Stimulated activated CD8-positive, alpha-beta memory T cell treated with anti-CD3 and anti-CD28 coated beads, Interleukin-4, amount 100 ng/mL, for 48 hours (primary cell): ENCODE measurements at places on chromosomes 3 and 15.

GRCh38 chr3:156770699-156771414, 55.3 kb upstream of the LEKR1 start:
- DNase-seq, result no peak

DNA sequence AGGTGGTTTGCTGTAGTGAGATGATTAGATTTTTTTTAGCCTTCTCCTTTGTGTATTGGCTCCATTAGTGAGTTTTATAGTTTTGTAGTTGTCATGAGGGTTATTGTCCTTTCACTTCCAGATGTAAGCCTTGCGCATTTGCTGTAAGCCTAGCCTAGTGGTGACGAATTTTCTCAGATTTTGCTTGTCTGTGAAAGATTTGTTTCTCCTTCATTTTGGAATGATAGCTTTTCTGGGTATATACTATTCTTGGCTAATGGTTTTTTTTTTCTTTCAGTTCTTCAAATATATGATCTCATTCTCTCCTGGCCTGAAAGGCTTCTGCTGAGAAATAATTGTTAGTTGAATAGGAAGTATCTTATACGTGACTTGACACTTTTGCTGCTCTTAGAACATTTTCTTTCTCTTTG, 166.5 kb upstream of the THRB start:
- no peak for DNase-seq

- DNase-seq, result no peak
Observed at GRCh38 chr3:45113625-45114050, 32.5 kb downstream of the CDCP1 start.

DNA sequence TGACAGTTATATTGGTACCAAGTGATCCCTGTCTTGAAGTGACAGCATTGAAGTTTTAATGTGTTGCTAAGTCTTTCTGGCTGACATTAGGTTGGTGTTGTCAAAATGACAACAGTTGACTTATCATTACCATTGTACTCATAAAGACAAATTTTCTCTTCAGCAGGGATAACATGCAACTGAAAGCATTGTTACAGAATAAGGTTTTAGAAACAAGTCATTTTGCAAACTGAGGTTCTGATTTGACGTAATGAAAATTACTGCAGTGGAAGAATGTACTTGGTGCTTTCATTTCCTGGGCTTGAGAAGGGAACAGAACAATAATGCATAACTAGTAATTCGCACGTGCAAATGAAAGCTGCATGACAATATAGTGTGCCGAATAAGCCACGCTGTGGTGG, 75.1 kb downstream of the MOBP start:
- no peak for DNase-seq

- no peak for DNase-seq
Observed at GRCh38 chr3:129305592-129306091, 27.0 kb downstream of the HMCES start.

GRCh38 chr3:43970920-43971319, 270.8 kb upstream of the TOPAZ1 start:
- DNase-seq, result no peak

DNA sequence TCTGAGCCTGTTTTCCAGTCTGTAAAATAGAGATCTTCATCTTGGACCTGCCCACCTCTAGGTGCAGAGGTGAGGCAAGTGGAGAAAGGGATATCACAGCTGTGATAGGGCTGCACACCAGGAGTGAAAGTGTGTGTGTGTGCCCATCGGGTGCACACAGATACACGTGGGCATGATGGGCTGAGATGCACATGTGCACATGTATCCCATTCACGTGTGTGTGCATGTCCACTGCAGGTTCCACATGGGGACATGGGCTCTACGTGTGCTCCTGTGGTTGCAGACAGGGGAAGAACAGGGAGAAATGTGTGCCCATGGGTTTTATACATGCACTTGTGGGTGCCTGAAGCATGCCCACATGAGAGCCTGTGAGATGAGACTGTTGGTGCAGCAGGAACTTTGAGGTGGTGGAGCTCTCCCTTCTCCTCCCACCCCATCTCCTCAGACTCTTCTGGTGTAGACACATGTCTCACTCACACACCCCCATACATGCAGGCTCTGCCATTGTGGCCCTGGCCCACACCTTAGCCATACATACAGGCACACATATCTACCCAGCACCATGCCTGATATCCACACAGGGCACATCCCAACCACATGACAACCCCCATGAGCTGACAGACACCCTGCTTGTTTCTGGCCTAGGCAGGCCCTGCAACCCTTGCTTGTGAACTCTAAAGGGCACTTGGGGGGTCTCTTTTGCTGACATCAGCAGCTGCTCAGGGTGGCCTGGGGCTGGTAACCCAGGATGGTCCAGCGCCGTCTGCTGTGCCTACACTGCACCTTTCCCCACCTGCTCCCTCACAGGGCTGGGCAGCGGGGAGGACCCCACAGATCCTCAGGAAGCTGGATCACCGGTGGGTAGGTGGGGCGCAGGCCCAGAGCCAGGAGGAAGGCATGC, 57.7 kb upstream of the TMEM115 start:
- DNase-seq, result no peak

GRCh38 chr15:27248251-27248650, 277.3 kb downstream of the GABRG3 start:
- no peak for DNase-seq

GRCh38 chr3:27471923-27472550, 12.1 kb downstream of the SLC4A7 start:
- no peak for DNase-seq

DNA sequence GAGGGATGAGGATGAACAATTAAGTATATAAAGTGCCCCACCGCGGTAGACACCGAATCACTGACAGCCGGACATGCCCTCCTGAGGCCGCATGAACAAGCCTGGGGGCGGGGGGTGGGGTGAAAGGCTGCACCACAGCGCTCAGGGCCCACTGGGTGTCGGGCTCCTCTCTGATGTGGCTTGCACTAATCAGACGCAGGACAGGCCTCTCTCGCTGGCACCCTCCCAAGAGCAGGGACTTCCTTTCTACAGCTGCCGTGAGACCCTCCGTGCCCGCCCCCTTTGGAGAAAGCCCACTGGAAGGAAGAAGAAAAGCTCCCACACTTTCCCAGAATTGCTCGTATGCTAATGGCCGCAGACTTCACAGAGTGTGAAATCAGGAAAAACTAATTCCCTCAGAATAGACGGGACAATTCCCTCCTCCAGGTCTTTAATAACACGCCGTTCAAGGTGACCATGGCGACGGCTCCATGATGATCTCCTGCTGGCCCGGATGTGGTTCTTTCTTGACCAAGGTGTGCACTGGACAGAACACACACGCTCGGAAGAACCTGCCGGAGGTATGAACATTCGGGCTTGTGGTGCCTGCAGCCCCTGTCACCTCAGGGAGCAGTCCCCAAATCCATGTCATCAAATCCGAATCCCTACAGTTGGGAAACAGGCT, 32.0 kb downstream of the IQSEC1 start:
- no peak for DNase-seq

- DNase-seq, result no peak
Observed at GRCh38 chr3:16392065-16392464, 121.4 kb downstream of the RFTN1 start.

GRCh38 chr3:74621581-74621980, 7.1 kb upstream of the CNTN3 start:
- DNase-seq, result no peak

DNA sequence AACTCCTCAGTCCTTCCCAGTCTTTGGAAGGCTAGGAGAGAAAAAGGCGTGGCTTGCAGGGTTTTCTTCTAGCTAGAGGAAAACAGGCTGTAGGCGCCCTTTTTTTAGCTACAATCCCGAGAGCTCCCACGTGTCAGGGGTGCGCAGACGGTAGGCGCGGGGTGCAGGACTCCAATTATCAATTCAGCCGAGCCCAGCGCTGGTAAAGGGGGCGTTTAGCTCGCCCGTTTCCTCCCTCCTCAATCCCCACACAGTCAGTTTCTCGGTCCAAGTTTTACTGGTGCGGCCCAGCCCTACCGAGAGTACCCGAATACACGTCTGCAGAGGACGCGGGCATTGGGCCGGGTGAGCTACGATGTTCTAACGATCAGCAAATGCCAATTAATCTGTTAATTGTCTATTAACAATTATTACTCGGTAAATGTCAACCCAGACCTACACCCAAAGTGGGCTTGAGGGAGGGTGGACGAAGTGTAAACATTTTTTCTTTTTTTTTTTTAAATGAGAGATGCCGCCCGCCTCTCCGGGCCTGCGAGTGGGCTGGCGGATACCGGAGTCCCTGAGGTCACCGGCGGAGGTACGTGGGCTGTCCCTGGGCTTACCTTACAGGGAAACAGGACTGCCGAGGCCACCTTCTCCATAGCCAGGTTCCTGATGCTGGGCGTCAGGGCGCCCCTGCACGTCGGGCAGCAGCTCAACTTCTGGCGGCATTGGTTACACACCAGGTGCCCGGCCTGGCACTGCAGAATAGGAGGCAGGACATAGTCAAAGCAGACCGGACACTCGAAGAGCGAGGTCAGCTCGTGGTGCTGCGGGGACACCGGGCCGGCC, 923 bp downstream of the SIAH2 start:
- DNase-seq, result peak; percentile 59

DNA sequence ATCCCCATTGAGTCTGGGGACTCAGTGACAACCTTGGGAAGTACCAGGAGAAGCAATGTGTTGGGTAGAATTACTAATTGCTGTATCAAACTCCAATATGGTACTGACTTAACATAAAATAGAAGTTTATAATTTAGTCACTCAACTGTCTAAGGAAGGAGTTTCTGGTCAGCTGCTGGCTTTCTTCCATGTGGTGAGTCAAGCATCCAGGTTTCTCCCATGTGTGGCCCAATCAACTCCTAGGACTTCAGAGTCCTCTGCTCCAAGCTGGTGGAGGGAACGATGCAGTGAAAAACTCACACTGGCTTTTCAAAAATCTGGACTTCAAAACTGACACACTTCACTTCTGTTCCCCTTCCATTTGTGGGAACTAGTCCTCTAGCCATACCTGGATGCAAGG, 25.2 kb downstream of the WNT5A start:
- DNase-seq, result no peak

GRCh38 chr15:89444241-89445225, 51.9 kb downstream of the RHCG start:
- DNase-seq, result no peak

- no peak for DNase-seq
Observed at GRCh38 chr3:134007819-134008218, 21.9 kb downstream of the SLCO2A1 start.

GRCh38 chr3:118760585-118761290, 273.9 kb downstream of the IGSF11 start:
- no peak for DNase-seq

GRCh38 chr3:62531493-62531892, 158.1 kb upstream of the FEZF2 start:
- no peak for DNase-seq

DNA sequence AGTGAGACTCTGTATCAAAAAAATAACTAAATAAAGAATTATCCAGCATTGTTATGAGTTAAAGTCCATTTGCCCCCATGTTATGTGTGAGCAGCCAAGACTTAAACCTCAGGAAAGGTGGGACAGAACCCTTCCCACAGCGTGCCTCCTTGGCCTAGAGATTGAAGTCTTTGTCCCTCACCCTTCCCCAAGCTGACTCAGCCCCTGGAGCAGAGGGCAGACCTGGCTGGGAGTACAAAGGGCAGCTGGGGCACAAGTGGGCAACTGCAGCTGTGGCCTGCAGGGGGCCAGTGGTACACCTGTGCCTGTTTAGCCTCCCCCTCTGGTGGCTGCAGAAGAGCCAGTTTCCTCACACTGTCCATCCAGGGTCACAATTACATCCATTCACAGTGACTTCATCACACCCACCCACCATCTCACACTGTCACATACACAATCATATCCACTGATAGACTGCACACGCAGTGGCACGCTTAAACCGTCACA, 940 bp upstream of the ACY1 start:
- peak; percentile 62 for DNase-seq

- no peak for DNase-seq
Observed at GRCh38 chr15:93612953-93613352, 523.9 kb upstream of the RGMA start.

GRCh38 chr15:29065571-29065970, 179.8 kb downstream of the APBA2 start:
- DNase-seq, result no peak

- no peak for DNase-seq
Observed at GRCh38 chr3:172317984-172318383, 130.3 kb downstream of the GHSR start.

DNA sequence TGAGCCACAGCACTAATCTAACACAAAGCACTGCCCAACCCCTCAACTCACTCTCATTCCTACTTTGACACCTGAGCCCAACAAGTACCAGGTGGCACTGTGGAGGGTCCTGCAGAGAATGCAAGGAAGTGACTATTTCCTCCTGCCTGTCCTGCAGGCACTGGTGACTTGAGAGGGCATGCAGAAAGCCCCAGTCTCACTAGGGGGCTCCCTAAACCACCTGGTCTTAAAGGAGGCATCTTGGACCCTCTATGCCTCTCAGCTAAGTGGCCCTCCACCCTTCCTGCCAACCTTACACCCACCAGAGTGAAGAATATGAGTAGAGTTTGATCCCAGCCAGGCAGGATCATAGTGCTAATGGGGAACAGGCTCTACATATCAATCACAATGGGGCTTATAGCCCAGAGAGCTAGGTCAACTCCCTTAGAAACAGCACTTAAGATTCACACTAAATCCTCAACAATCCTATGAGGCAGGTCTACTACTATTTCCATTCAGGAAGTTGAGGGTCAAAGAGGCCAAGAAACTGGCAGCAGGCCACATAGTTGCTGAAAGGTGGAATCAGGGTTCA, 15.2 kb downstream of the TRAIP start:
- peak; percentile 30 for DNase-seq

DNA sequence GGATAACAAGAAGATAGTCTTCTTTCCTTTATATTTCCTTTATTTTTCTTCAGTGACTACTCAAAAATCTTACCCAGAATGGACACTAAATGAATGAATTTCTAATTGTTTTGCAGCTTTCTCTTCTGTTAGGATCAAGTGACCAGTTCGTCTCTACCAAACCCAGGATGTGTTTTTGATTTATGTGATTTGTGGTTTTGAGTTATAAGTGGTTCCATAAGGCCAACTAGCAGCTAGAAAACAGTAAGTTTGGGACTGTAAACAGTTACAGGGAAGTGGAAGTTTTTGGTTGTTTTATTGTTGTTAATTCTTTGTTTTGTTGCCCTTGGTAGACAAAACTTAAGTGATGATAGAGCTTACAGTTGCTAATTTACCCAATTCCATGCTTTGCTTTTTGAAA, 456.5 kb downstream of the IL5RA start:
- DNase-seq, result no peak

GRCh38 chr3:70857916-70858315, 545.5 kb upstream of the MDFIC2 start:
- DNase-seq, result no peak

- DNase-seq, result no peak
Observed at GRCh38 chr15:97730315-97730714, 230.2 kb upstream of the ARRDC4 start.

DNA sequence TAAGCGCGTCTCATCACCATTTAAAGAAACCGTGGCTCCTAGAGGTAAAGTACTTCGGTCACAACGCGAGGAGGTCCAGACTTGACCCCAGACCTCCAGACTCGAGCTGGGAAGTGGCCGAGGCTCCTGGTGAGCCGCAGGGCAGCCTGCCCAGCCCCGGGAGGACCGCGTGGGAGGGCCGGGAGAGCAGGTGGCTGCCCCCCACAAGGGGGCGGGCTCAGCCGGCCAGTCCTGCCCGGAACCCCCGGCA, at the start of gene SLC27A2:
Gene SLC27A2 (plus strand): TSS at position 228 of the 250 bp plus-strand sequence. CDS start 232 bp downstream, outside the sequence.
- no peak for DNase-seq

- no peak for DNase-seq
Observed at GRCh38 chr15:29734917-29735572, 87.2 kb downstream of the TJP1 start.
